ENCODE measurements at places on chromosomes 2 and 18.

GRCh38 chr18:3605954-3606443, 156.0 kb downstream of the TGIF1 start:
- no peak for DNase-seq

DNA sequence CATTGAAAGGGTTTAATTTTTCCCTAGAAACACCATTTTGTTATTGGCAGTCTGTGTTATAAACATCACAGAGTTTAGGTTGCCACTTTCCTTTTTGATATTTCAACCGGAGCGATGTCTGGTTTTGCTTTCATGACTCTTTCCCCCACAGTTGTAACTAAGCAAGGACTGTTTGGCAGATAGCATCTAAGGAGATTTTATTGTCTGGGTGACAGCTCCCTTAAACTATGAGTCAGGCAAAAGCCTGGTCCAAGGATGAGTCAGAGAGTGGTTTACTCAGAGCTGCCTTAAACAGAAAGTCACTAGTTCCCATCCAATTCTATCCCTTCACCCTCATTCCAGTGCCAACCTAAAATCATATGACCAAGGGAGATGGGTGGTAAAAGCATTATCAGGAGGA, 341.6 kb upstream of the VWC2L start:
- no peak for DNase-seq

DNA sequence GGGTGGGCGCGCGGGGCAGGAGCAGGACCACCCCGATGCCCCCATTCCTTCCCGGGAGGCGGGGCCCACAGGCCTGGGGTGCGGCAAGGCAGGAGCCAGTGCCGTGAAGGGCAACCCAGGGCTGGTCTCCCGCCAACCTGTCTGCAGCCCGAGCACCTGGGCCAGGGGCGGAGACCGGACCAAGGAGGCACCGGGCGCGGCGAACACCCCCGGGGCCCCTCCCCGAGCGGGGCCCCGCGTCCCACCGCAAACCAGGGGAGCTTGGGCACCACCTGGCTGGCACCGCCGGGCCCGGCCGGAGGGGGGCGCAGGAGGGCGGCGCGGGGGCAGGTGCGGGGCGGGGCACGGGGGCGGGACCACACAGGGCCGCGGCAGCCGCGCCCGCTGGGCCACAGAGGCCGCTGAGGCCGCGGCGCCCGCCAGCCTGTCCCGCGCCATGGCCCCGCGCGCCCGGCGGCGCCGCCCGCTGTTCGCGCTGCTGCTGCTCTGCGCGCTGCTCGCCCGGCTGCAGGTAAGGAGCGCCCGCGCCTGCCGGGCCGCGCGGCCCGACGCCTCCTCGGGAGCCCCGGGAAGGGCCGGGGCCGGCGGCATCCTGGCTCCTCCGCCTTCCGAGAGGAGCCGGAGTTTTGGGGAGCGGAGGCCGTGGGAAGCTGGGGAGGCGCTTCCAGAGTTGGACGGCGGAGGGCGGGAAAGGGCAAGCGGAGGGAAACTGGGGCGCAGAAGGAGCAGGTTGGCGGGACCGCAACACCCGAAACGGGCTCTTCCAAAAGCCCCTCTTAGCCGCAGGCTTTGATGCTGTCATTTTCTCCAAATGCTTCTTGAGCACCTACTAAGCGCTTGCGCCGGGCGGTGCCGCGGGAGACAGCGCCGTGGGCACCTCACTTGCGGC, at the start of gene TNFRSF11A:
TNFRSF11A (plus strand) TSS at position 394 of the 889 bp plus-strand sequence; CDS start at position 437, 43 bp downstream.
- no peak for DNase-seq

GRCh38 chr2:138364554-138365162, 136.9 kb upstream of the SPOPL start:
- no peak for DNase-seq

DNA sequence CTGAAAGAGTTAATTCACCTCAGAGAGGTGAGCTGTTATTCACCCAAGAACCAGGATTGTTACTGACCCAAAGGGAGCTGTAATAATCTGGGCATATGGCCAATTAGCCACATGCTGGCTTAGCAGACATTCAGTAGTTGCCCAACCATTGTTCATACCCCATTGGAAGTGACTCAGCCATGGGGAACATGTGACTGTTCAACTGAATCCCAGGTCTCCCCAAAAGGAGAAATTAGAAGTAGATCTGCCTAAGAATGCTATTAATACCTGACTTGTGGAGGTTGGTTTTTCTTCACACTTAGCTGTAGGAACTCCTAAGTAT, 272.6 kb upstream of the UBE2E3 start:
- DNase-seq: no peak

GRCh38 chr2:20541651-20542050, 94.8 kb downstream of the RHOB start:
- no peak for DNase-seq

- DNase-seq: no peak
These were observed 170.2 kb upstream of the RAB12 start for GRCh38 chr18:8439055-8439454.

All from anterior cingulate cortex (tissue), 58 donors.